ENCODE measurements at places on chromosomes 6 and 20.

DNA sequence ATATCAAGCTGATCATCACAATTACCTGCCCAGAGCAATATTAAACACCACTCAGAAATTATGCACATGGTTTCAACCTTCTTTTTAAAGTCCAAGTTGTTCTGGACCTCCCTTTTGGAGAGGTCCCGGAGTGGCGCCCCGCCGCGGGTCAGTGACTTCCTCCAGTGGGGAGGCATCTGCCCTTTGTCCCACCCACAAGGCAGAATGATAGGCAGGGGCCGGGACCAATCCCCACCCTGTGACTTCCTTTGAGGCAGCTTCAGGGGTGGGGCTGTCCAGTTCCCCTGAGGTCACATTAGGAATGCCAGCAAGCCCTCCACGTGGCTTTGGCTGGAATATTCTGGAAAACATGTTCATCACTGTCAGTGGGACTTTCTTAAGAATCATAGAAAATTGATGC is 207.0 kb downstream of the ANKRD60 start:
- no peak for DNase-seq

GRCh38 chr6:17472653-17473183 is 79.3 kb downstream of the CAP2 start:
- DNase-seq: no peak

DNA sequence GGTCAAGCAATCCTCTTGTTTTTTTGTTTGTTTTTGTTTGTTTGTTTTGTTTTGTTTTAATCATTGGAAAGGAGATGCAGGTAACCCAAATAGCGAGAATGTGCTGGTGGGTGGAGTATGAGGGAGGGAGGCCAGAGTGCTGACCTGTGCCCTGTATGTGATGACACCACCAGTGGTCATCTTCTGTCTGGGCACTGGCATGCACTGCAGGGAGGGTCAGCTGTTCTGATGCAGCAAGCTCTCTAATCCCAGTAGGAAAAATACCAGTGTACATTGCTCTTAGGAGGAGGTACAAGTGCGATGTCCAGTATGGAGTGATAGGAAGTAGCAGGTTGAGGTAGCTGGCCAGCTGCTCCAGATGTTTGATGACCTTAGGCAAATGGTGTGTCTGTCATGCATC is 2.9 kb upstream of the CST1 start:
- no peak for DNase-seq

GRCh38 chr6:112396221-112396620 is 49.1 kb downstream of the RFPL4B start:
- DNase-seq: no peak

DNA sequence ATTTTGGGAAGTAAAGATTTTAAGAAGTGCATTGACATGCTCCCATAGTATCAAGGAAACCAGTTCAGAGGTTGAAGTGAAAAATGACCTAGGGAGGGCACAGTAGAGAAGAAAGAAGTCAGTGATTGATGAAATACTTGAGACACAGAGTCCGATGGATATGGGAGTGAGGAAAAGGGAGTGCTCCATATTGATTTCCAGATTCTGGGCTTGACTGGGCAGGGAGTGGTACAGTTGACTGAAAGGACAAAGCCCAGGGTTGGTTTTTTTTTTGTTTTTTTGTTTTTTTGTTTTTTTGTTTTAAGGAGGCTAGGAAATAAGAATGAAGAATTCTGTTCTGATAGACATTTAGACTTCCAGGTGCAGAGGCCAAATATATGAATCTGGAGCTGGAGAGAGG is 86.7 kb upstream of the RIN2 start:
- DNase-seq: no peak

- no peak for DNase-seq
Observed at GRCh38 chr6:32113386-32114352, 4.5 kb upstream of the TNXB start.

GRCh38 chr6:135314543-135314942 is 133.4 kb downstream of the MYB start:
- DNase-seq: no peak

GRCh38 chr20:50991076-50991475 is 31.8 kb downstream of the KCNG1 start:
- no peak for DNase-seq

Data from cortex of kidney (tissue), 1 donor.